Left forelimb (tissue), 1 donor: ENCODE measurements at places on chromosomes 13 and 19.

DNA sequence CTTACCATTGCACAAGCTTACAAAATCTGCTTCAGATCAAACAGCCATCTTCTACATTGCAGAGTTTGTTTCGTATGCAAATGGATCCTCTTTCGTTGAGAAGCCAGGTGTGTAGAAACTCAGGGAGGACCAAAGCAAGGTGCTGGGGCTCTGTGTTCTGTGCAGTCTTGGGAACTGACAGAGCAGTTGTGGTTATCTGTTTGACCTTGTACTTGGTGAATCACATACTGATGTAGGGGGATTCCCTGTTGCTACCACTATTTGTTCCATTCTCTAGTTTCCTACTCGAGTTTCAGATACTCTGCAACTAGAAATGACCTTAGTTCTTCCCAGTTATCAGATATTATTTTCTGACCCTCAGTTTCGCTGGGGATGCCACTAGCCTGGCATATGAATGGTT, 95.2 kb upstream of the CLDN10 start:
- DNase-seq = no peak

DNA sequence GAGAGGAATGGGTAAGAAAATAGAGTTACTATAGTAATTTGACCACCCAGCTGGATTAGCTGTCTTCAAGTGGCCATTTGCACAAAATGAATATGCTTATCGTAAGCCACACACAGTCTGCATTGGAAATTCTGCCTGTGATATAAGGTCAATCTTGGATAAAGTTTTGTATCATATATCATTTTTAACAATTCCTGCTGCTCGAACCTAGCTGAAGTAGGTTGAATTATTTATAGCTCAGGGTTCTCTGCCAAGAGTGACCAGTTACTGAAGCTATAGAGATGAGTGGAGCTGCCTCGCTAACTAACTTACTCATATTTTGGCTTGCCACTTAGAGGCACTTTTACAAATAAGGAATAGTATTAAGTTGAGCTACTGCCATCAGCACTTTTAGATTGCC, 220.9 kb downstream of the RGCC start:
- DNase-seq = no peak

DNA sequence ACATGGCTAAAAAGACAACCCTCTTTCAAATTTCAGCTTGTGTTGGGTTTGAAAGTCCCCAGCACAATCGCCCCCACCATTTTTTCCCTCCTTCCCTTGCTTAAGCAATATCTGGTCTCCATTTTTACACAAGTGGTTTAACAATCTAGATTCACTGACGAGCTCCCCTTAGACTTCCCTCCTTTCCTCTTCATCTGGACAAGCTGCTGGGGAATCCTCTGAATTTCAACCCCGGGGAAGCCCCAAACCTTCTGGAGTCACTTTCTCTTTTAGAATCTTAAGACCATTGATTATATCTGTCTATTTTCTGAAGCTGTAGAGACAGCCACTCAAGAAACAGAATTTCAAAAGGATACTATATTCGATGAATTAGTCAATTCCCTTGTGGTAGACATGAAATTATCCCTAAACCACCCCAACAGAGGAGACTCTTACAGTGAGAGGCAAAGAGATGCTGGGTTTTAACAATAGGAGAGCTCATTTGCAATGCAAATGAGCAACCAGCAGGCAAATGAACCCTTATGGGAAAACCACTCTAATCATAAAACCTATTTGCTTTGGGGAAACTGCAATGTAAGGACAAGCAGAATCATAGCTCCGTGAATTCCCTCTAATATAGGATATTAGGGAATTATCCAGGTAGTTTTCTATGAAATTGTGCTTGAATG, 78.9 kb downstream of the TEX26 start:
- no peak for DNase-seq

- no peak for DNase-seq
These were observed 289.0 kb downstream of the DACH1 start for GRCh38 chr13:71578048-71578447.

GRCh38 chr13:30743319-30744055, 8.1 kb downstream of the ALOX5AP start:
- no peak for DNase-seq

GRCh38 chr19:37959665-37960114, 52.7 kb downstream of the SIPA1L3 start:
- DNase-seq = no peak

DNA sequence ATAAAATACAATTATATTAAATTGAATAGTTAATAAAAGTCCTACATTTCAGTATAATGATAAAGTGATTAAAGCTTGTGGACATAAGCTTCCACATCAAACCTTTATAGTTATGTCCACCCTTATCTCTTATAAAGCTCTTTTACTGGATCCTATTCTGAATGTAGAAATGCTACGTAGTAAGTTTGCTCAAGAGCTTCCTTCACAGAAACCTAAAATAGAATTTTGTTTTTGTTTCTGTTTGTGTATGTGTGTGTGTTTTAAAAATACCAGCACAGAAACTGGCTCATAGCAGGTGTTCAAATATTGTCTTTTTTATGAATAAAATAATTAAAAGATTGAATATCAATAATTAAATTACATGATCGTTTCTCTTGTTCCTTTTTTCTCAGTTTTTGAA, 21.0 kb upstream of the UFM1 start:
- no peak for DNase-seq

GRCh38 chr13:26220575-26220974, 1.5 kb downstream of the RNF6 start:
- DNase-seq = no peak

DNA sequence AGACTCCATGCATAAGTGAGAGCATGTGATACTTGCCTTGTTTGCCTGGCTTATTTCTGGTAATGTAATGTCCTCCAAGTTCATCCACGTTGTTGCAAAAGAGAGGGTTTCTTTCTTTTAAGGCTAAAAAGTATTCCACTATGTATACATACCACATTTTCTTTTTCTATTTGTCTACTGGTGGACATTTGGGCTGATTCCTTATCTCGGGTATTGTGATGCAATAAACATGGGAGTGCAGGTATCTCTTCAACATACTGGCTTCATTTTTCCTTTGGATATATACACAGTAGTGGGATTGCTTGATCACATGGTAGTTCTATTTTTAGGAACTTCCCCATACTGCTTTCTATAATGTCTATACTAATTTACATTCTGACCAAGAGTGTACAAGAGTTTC, 49.6 kb upstream of the EBPL start:
- no peak for DNase-seq

- DNase-seq = no peak
These were observed 110.6 kb downstream of the STARD13 start for GRCh38 chr13:33174931-33175330.

DNA sequence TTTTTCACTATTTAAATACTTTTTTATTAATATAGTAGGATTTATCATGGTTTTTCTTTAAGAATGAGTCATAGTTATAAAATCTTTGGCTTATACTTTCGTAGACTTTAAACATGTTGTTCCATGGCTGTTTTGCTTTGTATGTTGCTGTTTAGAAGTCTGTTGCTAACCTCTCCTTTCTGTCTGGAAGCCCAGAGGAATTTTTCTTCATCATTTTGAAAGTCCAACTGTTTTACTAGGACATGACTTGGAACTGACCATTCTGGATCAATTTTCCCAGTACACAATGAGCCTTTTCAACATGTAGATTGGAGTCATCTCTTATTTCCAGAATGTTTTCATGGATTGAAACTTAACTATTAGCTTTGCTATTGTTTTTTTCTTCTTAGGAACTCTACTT, 7.9 kb downstream of the CAB39L start:
- no peak for DNase-seq

- DNase-seq = no peak
These were observed at the start of gene PPP1R12C for GRCh38 chr19:55116859-55117662. TSS of gene PPP1R12C (minus strand) at chr19:55117637. CDS start at chr19:55117543, 94 bp downstream.

DNA sequence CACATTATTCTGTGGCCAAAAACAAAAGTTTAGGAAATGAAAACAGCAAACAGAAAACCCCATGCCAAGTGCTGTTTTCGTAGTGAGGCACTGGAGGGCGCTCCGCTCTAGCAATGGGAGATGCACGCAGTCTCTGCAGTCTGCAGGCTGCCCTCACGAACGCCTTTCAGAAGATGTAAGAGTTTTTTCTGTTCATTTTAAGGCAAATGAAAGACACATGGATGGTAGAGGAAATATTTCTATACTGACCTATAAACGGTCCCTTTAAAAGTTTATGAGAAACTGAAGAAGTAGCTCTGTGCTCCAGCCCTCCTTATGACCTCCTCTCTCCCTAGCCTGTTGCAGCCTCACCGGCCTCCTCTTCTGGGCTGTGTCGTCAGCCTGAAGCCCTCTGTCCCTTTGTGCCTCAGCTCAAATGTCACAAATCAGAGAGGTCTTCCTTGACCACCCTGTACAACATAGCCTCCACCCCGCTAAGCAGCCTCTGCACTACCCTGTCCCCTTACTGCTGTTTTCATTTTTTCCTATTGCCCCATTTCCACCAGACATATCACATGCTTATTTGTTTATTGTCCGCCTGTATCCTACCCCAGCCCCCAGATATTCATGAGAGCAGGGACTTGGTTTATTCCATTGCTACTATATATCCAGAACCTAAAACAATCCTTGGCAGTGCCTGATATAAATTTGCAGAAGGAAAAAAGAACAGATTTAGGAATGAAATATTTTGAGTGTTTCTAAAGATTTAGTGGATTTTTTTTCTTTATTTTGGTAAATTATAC, 116.4 kb downstream of the TM9SF2 start:
- no peak for DNase-seq

- DNase-seq = no peak
These were observed 316.6 kb downstream of the POU4F1 start for GRCh38 chr13:78286748-78287147.

- DNase-seq = no peak
These were observed 149.3 kb upstream of the KL start for GRCh38 chr13:32866921-32867320.

DNA sequence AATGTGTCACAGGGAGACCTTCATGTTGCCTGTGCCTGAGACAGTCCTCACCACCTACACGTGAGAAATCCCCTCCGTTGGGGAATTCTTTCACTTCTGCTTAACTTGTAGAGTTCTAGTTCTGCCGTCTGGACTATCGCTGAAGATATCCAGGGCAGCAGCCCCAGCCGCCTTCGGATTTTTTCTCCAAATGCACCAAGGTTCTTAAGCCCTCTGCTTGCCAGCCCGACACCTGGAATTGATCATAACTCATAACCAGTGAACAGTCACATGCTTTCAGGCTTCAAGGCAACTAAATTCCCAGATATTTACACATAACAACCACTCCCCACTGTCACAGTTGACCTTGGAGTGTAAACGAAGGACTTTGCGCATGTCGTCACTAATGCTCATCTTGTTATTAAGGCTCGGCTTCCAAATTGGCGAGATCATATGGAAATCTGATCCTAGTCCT, 114.4 kb downstream of the RAB20 start:
- peak; percentile 57 for DNase-seq

- no peak for DNase-seq
These were observed 5.7 kb upstream of the SELENOV start for GRCh38 chr19:39509233-39509632.

DNA sequence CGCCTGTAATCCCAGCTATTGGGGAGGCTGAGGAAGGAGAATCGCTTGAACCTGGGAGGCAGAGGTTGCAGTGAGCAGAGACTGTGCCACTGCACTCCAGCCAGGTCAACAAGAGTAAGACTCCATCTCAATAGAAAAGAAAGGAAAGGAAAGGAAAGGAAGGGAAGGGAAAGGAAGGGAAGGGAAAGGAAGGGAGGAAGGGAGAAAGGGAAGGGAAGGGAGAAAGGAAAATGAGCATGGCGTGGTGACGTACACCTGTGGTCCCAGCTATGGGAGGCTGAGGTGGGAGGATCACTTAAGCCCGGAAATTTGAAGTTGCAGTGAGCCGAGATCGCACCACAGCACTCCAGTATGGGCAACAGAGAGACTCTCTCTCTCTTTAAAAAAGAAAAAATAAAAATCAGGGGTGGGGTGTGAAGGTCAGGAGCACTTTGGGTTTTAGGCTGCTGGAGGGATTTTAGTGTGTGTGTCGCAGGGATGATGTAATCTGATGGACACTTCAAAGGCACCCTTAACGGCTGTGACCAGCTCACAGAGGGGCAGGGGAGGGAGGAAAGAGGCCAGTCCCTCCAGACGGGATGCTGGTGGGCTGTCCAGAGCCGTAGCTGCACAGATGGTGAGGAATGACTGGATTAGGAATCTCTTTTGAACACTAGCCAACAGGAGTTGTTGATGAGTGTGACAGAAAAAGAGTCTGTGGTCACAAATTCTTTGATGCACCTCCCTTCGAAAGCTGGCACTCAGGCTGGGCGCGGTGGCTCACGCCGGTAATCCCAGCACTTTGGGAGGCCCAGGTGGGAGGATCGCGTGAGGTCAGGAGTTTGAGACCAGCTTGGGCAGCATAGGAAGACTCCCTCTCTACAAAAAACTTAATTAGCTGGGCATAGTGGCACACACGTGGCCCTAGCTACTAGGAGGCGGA, 27.6 kb downstream of the TMPRSS9 start:
- no peak for DNase-seq

DNA sequence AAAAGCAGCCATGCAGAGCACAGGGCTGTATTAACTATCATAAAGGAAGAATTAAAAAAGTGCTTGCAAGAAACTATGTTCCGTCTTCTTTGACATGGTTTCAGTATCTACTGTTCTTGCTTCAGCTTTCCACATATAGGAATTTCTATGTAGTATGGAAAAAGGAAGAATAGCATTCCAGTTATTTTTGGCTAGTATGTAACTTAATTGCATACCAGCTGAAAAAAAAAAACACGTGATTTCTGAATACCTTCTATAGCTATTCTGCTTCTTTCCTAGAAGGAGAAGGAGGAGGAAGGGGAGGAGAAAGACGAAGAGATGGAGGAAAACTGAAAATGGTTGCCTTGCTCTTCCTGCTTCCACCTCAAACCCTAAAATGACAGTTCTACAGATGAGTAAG, 619.0 kb downstream of the KCTD12 start:
- no peak for DNase-seq

- no peak for DNase-seq
These were observed 11.1 kb downstream of the TEX101 start for GRCh38 chr19:43425567-43426392.
